HFFc6 (cell line): ENCODE measurements at places on chromosomes 12 and 14.

DNA sequence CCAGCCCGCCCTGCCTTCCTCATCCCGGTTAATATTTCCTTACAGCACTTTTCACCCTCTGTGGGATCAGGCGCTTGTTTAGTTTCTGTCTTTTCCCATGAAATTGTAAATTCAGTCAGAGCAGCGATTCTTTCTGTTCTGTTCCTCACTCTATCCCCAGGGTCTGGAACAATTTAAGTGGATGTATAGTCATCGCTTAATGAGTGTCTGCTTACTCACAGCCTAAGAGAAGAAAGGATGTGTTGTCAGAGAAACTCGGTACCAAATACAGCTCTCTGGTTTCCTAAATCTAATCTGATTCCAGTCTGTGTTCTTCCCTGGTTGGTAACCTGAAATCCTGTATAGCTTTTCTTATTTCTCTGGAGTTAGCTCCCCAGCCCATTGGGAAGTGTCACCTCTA is 44.9 kb downstream of the FOS start:
- DNase-seq, result peak; percentile 57

GRCh38 chr12:77837876-77838291 is 7.2 kb downstream of the NAV3 start:
- no peak for DNase-seq

DNA sequence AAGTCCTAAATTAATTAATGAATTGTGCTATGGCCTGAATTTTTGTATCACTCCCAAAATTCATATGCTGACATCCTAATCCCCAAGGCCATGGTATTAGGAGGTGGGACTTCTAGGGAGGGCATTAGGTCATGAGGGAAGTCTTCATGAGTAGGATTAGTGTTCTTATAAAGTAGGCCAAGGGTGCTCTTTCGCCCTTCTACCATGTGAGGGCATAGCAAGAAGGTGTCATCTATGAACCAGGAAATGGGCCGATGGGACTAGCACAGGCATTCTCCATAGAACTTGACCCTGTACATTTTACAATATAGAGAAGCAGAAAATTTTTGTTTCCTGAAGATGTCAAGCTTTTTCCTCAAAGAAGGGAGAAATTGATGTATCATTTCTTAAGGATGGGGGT is 12.5 kb downstream of the SYT10 start:
- no peak for DNase-seq

DNA sequence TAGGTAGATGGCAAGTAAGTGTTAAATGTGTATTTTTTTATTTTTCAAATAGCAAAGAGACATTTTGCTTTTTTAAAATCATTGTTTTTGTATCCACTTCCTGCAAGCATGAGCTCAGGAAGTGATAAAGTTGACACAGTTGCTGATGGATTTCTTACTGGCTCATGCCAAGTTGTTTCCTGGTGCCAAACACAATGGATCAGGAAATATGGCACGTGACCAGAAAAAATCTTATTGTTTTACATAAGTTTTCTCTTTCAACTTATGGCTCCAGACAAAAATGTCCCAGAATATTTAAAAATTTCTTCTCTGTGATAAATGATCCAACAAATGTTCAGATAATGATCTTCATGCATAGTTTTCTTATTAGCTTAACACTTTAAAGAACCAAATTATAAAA is 1279.1 kb upstream of the FLRT2 start:
- no peak for DNase-seq

GRCh38 chr12:13023811-13024530 is 20.2 kb upstream of the FAM234B start:
- peak; percentile 71 for DNase-seq

- DNase-seq, result peak; percentile 50
Measured at GRCh38 chr12:83826112-83826511, 1086.5 kb downstream of the SLC6A15 start.

DNA sequence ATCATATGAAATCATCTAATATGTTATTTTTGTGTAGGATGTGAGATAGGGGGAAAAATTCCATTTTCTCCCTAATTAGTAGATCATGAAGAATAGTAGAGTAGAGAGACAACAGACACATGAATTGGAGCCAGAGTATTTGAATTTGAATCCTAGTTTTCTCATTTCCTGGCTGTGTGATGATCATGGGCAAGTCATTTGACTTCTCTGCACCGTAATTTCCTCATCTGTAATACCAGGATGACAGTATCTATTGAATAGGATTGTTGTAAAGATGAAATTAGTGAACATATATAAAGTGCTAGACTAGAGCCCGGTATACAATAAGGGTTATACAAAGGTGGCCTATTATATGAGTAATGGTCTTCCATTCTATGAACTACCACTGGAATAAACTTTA is 32.2 kb upstream of the PLXNC1 start:
- no peak for DNase-seq

DNA sequence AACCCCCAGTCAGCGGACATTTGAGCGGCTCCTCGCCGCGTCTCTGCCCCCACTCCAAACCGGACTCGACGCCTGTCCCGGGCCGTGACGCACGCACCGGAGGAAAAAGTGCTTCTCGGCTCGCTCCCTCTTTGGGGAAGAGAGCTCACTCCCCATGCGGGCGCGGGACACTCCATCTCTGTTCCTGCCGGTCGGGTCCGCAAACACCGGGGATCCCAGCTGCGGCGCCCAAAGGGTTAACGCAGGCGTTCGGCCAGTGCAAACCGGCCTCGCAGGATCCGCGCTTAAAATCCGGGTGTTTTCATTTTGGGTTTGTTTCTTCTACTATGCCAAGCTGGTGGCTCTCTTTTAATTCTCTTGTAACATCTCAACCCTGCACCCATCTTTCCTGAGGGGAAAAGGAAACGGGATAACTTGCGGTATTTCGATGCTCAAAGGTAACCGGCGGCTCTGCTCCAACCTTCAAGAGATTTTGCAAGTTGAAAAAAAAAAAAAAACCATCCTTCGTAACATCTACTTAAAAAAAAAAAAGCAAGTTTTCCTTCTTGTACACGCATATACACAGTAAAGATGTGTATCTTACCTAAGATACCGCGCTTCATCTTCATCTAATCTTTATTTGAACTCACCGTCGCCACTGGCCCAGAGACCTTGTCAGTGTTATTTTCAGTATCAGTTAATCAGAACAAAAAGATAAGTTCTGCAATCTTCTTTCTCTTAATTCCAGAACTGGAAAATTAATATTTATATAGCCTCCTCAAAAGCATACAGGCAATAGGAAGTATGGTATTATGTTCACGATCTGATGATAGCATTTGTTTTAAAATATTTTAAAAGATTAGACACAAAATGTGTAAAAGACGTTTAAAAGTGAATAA is 1.6 kb upstream of the ATP2B1 start:
- peak; percentile 21 for DNase-seq

DNA sequence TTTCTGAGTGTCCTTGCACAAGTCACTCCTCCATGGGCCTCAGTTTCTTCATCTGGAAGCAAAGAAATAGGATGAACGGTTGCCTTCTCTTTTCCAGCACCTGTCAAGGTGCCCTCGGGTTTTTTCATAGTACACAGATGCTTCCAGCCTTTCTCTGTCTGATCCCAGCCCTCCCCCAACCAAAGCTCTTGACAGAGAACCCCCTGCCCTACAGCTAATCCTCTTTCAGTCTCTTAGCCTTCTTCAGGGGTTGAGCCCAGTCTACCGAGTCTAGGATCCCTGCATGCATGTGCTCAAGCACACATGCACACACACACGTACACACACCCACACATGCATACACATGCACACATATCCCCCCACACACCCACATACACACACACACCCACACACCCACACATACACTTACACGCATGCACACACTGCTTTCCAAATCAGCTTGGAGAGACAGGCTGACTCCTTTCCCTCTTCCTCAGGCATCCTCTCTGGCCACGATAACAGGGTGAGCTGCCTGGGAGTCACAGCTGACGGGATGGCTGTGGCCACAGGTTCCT is 4.7 kb downstream of the CDCA3 start:
- DNase-seq, result no peak

DNA sequence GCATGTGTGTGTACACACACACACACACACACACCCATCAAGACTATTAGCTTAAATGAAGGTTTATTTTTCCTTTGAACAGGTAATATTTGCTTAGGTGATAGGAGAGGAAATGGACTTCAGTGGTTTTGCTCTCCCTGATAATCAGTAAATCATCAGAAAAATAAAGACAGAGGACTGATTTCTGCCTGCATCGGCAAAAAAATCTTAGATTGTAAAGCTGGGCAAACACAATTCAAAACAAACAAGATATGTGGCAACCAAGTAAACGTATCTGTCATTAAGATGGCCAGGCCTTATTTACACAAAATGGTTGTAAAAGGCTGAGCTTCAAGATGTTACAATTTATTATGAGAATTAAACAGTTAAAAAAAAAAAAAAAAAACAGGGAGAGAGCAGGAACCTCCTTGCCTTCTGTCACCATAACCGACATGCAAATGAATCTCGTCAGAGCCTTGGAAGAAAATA is 31.3 kb downstream of the PRKD1 start:
- no peak for DNase-seq

DNA sequence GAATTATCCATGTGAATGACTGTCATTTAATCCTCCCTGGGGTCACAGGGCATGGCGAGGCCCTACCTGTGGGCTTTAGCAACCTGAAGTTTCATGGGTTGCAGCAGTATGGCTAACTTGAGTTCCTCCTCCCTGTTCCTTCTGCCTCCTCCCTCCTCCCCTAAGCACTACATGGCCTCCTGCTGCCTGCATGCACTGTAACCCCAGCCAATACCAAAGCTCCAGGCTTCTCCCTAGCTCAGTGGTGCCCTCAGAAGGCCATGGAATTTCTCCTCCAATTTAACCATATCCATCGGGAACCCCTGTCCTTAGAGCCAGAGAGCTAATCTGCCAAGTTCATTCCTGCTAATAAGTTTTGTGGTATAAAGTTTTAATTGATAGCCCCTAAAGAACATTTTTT is 95.1 kb downstream of the NT5DC3 start:
- no peak for DNase-seq

- no peak for DNase-seq
Measured at GRCh38 chr12:107026806-107027635, 40.1 kb upstream of the MTERF2 start.

DNA sequence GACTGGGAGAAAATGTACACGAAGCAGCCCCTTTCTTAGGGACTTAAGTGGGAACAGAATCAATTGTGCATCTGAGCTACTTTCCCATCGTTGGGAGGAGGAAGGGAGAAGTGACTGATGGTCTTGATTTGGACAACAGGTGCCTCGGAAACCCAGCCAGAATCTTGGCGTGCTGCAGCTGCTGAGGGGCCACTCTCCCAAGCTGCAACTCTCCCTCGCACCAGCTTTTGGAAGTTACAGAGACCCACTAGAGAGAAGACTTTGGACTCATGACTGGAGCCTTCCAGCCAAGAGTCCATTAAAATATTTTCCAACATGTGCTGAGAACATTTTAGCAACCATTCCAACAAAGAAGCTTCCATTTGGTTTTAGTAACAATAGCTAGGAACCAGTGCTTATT is 52.3 kb downstream of the GNS start:
- no peak for DNase-seq

DNA sequence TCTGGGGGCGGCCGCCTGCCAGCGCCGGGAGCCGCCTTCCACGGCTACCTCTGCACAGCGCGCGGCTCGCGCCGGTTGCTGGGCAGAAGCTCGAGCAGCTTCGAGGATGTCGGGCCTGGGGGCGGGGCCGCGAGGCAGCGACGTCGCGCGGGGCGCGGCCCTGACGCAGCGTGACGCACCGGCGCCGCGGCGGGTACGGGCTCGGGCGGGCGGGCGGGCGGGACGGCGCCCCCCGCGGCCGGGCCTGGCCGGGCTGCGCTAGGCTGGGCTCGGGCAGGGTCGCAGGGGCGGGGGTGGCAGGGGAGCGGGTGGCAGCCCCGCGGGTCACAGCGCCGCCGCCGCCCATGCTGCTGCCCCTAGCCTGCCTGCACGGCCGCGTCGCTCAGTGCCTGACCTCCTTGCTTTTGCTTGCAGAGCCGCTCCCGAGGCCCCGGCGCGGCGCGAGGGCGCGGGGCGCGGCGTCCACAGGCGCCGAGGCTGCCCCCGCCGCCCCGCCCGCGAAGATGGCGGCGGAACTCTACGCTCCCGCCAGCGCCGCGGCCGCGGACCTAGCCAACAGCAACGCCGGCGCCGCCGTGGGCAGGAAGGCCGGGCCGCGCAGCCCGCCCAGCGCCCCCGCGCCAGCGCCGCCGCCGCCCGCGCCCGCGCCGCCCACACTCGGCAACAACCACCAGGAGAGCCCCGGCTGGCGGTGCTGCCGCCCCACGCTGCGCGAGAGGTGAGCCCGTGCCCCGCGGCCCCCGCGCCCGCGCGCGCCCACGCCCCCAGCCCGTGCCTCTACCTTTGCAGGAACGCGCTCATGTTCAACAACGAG is at the start of gene BTBD6:
TSS of gene BTBD6 (plus strand) at position 166 of the 814 bp plus-strand sequence. CDS start at position 345, 179 bp downstream.
- DNase-seq, result peak; percentile 76

DNA sequence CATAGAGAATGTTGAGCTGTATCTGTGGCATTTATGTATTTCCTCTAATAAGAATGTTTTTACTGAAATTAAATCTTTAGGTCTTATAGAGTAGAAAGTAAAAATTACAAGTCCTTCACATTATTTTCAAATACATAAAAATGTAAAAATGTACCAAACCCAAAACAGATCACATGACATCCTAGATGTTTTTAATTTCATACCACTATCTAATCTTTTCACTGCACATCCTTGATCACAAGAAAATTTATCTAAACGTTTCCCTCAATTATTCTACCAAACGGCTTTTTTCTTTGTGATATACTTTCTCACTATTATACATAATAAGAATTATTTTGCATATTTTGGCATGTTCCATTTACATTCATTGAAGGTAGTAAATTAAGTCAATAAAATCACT is 18.3 kb downstream of the SGPP1 start:
- no peak for DNase-seq

GRCh38 chr12:113887906-113888305 is 78.2 kb downstream of the RBM19 start:
- DNase-seq, result no peak

DNA sequence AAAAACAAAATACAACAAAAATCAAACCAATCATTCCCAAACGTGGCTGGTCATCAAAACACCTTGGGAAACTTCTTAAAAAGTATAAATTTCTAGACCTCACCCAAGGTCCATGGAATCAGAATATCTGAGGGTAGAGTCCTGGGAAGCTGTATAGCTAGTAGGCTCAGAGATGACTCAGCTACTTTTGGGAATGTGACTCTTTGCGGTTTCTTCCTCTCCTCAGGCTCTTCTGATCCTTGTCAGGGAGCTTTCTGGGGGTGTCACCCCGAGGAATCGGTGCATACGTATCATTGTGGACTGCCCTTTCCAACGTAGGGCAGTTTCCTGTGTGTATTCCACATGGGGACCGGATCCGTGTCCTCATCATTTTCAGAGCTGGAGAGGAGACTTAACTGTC is 14.8 kb downstream of the JDP2 start:
- DNase-seq, result peak; percentile 25

GRCh38 chr12:48569946-48570345 is at the start of gene LALBA:
LALBA (minus strand) TSS chr12:48570046; CDS start chr12:48570020, 26 bp downstream.
- DNase-seq, result no peak

- DNase-seq, result no peak
Measured at GRCh38 chr12:7101694-7102131, 7.3 kb downstream of the C1RL start.

GRCh38 chr14:102424520-102424919 is 61.8 kb downstream of the TECPR2 start:
- DNase-seq, result no peak
